DMS 273 treated with DMSO at 0.1 percent for 48 hours (cell line): ENCODE measurements at places on chromosomes 11 and 22.

DNA sequence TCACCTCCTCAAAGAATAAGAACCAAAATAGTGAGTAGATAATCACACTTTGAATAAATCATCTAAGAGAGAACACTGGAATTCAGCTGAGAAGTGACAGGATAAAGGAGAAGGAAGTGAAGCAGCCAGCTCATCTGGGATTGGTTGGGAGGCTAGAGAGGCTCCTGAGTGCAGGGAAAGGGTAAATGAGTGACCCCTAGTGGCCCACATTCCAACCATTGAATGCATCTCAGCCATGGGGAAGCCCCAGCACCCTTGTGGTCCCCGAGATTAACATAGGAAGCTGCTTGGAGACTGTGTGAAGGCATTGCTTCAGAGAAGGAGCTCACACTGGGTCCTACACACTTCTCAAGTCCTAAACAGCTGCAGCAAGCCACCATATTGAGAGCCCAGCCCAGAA, 82.3 kb downstream of the JRKL start:
- no peak for DNase-seq

DNA sequence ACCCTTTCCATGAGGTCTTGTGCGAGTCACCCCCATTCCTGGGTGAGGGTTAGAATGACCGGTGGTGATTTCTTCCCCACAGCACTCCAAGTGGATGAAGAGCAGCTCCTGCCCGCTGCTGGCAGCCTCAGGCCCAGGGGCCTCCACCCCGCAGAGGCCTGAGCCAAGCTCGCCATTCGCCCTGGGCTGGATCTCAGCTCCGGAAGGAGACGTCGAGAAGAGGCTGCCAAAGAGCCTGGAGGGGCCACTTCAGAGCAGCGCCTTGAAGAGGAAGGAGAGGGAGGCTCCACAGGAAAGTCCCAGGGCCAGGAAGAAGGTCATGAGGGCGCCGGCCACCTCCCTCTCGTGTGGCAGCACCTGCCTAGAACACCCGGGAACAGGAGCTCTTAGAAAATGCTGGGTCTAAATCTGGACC, 8.4 kb downstream of the SLC29A2 start:
- DNase-seq = no peak

- no peak for DNase-seq
Observed at GRCh38 chr22:27337676-27338075, 463.9 kb downstream of the MN1 start.

GRCh38 chr11:120894202-120894985, 129.5 kb upstream of the TBCEL start:
- peak; percentile 15 for DNase-seq

GRCh38 chr11:122879785-122880184, 2.8 kb upstream of the JHY start:
- no peak for DNase-seq
